ENCODE measurements at places on chromosomes 5 and 9. TPM values are rescaled to one million over a fixed set of nuclear protein-coding genes. Genes with fewer than 3 reads are reported as not detected.

Gene JAKMIP2
- total RNA-seq, result 0.79 TPM

Gene SHC3
- total RNA-seq, result 0.16 TPM

Gene HTR4
- not detected for total RNA-seq

Gene NEUROG1
- total RNA-seq, result not detected

Gene TICAM2
- total RNA-seq, result 22.1 TPM

DNA sequence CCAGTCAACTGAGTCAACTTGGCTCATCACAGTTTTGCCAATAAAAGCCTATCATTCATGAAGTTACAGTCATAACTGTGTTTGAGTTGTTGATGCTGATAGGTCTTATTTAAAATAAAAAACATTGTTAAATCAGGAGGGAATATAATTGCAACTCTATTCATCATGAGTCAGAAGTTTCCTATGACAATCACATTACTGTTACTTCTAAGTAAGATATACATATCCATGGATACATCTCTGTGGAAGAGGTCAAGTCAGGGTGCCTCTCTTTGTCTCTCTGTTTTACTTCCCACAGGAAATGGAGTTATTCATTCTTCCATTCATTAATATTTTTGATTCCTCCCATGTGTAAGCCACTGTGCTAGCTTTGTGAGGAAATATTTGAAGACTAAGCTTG is 2015.4 kb upstream of the WWC1 start:
- no peaks in the 10 kb centered on the region for H3K36me3 ChIP-seq
- DNase-seq, result no peak
- H3K27ac ChIP-seq, result no peak overlapping the region
- no peaks in the 10 kb centered on the region for H3K4me1 ChIP-seq
- no peak overlapping the region for H3K4me3 ChIP-seq

- DNase-seq, result no peak
- H3K27me3 ChIP-seq, result no peaks in the 10 kb centered on the region
- peaks cover 19% of the 10 kb centered on the region for H3K36me3 ChIP-seq
- no peak overlapping the region for H3K27ac ChIP-seq
- H3K4me1 ChIP-seq, result no peaks in the 10 kb centered on the region
- no peak overlapping the region for H3K4me3 ChIP-seq
These were observed 29.3 kb downstream of the MOCS2 start for GRCh38 chr5:53080271-53080670.

DNA sequence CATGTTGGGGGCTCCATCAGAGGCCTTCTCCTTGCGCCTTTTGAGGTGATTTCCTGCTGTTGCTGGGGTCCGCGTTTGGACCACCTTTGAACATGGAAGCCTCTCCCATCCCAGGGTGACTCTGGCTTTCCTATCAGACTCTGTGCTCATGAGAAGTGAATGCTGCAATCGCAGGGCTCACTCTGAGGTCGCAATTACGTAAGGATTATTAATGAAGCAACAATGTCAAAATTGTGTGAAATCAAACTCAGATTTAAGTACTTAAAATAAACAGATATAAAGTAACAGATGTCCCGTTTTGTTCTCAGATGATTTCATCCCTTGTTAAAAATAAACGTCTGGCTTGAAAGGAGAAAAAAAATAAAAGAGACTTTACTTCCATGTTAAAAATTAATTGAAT is 634.2 kb downstream of the BNC2 start:
- no peaks in the 10 kb centered on the region for H3K27me3 ChIP-seq
- no peaks in the 10 kb centered on the region for H3K36me3 ChIP-seq
- no peak for DNase-seq
- peaks cover 20% of the 10 kb centered on the region for H3K4me1 ChIP-seq
- H3K27ac ChIP-seq, result no peak overlapping the region
